Ureter (tissue), 1 donor: ENCODE measurements at places on chromosomes 2 and 18. TPM values are rescaled to one million over a fixed set of nuclear protein-coding genes. Genes with fewer than 3 reads are reported as not detected.

DNA sequence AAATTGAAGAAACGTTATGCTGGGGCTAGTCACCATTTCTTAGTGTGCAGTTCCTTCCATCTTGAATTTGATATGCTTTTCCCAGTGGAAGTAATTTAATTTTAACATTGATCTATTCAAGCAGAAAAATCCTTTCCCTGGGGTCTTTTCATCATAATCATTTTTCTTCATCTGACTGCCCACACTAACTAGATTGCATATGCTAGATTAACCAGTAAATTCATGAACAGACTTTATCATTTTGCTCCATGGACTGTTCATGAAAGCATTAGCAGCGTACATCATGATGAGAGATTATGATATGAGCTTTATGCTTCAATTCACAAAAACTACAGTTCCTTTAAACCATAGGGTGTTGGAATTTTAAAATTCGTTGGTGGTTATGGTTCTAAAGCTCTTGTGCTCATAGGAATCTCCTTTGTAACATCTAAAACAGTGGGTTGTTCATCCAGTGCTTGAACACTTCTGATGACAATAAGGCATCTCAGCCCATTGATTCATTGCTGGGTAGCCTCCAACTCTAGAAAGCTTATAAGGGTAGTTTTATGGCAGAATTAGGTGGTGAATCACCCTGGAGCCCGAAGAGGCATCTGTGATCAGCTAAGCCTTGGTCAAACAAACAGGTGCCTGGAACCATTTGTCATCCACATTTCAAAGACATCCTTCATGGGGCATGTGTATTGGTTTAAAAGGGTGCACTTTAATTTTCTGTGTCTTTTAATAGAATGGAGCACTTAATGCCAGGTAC, 77.2 kb upstream of the NDUFV2 start:
- DNase-seq, result no peak

- DNase-seq, result no peak
Observed at GRCh38 chr2:46048693-46049092, 248.5 kb upstream of the EPAS1 start.

DNA sequence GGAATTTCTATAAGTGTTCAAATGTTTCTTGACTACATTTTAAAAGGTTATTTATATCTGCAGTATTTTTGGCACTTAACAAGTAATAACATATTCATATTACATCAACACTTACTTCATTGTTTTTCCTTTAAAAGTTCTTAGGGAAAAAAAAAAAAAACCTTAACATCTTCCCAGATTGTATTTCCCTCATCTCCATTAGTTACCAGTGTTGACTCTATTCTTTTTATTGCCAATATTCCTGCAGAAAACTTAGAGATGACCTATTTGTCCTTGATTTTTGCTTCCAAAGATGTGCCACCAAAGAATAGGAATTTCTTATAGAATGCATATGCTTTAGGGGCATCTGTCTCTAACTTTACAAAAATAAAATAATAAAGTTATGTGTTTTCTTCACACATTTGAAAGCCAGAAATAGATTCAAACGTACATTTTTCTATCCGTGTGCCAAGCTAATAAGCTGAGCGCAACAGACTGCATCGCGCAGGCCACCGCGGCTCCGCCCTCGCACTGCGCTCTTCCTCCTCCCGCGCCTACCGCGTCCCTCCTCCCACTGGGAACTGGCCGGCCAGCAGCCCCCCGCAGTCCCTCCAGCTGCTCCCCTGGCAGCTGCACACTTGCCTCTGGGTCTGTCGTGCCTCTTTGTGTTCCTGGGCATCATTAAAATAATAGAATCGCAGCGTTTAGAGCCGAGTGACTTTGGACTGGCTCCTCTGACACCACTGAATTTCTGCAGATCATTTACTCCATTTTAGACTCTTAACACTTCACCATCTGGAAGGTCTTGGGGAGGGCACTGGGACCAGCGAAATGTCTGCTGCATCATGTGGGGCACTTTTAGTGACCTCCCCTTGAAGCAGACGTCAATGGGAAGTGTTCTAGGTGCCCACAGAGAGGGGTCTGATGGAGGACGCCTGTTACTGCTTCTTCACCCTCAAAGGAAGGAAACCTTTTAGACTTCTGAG, 21.2 kb upstream of the NAB1 start:
- no peak for DNase-seq

The C2orf49 gene
- total RNA-seq, result 17.1 TPM
